ENCODE measurements at places on chromosomes 2 and 18.
A peak's percentile ranks its signal among the peaks of the same experiment; 100 is the strongest.

GRCh38 chr18:1104181-1104881 lies 199.7 kb downstream of the ADCYAP1 start:
- no peak for DNase-seq

DNA sequence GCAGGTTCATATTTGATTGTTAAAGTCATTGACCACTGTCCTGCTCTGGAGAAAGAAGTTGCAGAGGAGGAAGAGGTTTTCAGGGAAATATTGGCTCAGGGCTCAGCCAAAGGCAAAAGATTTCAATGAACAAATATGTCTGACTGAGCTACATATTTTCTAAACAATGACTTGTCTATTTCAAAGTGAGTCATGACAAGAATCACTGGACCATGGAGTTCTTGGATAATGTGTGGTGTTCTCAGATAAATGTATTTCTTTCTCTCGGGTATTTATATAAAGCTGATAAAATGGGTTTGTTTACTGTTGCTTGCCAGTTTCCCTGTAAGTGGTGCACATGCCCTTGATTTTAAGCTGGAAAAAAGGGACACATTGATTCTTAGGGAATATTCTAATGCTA lies 34.3 kb upstream of the RMP24 start:
- no peak for DNase-seq

DNA sequence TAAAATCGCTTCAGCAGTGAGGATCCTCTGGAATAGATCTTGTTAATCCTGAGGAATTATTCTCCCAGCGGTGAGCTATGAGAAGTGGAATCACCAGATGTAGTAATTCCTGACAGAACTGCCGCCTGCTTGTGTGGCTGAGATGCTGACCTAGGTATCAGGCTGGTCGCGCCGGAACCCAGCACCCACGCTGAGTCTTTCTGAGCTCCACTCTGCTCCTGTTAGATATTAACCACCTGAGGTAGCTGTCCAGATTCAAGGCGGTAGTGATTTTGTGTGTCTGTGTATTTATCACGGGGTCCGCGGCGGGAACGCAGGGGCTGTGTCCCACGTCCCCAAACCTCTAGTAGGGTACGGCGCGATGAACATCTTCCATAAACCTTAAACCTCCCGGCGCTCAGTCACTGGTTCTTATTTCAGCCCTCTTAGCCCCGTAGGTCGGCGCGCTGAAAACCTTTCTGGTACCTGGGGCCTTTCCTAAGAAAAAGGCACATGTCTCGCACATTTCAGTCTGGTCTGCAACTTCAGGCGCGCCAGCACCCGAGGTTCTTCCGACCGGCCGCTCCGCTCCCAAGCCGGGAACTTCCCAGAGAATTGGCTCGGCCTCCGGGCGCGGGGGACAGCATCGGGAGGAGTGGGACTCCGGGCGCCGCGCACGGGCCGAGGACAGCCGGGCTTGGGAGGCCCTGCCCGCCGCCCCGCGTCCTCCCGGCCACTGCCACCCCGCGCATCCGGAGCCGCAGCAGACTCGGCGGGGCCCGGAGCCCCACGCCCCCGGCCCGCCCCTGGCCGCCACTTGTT lies 542 bp upstream of the CNNM3 start:
- DNase-seq = no peak

- DNase-seq = no peak
These were observed 38.0 kb downstream of the PTGR3 start for GRCh38 chr18:75170916-75171315.

DNA sequence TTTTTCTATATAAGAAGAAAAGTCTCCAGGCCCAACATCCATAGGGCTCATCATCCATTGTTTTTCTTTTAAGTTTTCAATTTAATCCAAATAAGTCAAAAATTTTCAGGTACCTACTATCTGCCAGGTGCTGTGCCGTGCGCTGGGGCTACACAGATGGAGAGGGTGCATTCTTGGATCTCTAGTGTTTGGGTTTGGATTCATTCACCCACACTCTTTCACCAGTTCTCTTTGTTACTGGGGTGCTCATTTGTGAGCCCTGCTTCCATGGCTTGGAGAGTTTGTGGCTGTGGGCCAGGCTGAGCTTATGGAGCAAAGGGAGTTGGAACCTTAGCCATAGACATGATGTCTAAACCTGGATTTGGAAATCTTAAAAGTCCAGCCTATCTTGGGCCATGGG lies 51.0 kb downstream of the CDK15 start:
- DNase-seq = no peak

GRCh38 chr2:169977530-169977929 lies 150.3 kb downstream of the UBR3 start:
- DNase-seq = no peak

DNA sequence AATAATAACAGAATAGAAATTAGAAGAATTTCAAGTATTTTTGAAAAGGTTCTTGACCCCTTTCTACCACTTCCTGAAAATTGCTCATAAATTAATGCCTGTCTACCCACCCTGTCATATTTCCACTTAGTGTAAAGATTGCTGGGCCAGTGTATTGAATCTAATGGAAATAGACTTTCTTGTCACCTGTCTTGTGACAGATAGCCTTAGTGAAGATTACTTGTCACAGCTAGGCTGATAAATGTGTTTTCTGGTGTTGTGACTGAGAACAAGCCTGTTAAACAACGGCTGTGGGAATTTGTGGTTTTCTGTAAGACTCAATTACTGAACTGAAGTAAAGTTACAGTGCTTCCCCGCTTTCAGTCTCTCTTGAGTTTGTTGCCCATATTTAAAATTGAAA lies 37.0 kb downstream of the PIK3C3 start:
- no peak for DNase-seq

DNA sequence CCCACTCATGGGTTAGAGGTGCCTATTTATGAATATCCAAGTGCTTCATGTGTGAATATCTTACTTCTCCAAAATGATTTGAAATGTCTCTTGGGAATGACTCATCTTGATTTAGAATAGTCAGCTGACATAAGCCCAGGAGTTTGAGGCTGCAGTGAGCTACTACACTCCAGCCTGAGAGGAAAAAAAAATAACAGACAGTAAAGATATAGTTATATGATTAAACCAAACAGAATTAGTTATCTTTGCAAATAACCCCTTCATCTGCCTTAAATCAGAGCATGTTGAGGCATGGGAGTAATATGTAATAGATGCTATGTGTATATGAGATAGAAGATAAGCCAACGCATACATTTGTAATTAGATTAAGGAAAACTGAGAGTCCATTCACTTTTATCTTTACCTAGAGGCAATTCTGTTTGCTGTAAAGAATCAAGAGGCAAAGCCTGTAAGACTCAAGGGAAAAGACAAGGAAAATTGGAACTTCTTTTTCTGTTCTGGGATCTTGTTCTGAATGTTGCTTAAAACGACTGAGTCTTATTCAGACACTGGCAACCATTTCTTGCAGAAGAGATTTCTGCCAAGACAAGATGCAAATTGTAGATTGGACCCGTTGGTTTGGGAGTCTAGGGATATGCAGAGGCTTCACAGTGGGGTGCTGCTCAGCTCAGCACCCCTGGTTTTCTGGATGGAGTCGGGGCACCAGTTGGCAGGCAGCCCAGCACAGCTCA lies 104.4 kb downstream of the LIPG start:
- no peak for DNase-seq

DNA sequence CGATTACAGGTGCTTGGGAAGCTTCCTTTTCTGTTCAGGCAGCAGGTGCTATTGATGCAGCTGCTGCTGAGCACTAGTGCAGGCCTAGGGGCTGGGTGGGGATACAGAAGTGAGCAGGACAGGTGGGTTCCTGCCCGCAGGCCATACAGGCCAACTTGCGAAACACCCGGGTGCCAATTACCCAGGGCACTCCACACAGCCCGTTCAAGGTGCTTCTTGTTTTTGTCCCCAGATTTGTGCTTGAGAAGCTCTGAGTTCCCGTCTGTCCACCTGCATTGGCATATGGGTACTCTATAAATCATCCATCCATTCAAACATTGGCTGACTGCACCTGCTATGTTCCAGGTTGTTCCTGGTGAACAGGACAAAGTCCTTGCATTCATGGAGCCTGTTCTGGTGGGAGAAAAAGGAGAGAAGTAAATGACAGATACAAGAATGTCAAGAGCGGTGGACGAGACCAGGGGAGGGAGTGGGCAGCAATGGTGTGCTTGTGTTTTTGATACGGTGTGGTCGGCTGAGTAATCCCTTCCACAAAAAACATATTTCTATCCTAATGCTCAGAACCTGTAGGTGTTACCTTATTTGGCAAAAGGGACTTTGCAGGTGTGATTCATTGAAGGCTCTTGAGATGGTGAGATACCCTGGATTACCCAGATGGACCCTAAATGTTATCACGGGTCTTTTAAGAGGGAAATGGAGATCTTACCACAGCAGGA lies 31.4 kb downstream of the SH3BP4 start:
- no peak for DNase-seq

- no peak for DNase-seq
These were observed 34.3 kb upstream of the GPD2 start for GRCh38 chr2:156401861-156402260.

GRCh38 chr18:2199060-2199459 lies 372.2 kb downstream of the METTL4 start:
- DNase-seq = no peak

GRCh38 chr2:169363560-169364150 lies 1.3 kb upstream of the LRP2 start:
- no peak for DNase-seq

DNA sequence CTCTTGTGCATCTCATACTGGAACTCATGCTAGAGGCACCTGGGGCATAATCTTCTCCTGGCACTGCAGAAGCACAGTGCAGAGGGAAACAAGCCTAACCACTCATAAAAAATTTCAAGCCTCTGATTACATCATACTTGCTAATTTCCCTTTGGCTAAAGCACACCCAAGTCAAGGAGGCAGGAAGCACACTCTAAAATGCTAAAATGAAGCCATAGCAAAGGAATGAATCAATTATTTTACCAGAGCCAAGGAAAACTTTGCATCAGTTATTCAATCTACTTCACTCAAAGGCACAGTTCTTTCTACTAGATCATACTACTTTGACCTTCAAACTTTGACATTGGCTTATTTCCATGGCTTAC lies 79.6 kb upstream of the SPOPL start:
- DNase-seq = no peak

DNA sequence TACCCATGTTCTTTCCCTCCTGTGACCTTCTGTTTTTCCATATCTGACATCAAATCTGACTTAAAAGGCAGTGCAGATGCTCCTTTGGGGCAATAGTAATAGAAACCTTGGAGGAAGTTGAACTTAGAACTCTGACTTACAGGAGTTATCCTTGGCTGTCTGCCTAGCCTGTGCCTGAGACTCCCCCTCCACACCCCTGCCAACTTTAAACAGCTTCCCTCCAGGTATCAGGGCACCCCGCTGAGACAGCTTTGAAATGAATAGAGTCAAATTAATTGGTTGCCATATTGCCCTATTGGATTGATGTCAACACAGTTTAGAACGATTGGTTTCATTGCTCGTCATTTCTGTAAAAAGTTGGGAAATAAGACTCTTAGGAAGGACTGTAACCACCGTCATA lies 322.0 kb downstream of the PRKCE start:
- no peak for DNase-seq

DNA sequence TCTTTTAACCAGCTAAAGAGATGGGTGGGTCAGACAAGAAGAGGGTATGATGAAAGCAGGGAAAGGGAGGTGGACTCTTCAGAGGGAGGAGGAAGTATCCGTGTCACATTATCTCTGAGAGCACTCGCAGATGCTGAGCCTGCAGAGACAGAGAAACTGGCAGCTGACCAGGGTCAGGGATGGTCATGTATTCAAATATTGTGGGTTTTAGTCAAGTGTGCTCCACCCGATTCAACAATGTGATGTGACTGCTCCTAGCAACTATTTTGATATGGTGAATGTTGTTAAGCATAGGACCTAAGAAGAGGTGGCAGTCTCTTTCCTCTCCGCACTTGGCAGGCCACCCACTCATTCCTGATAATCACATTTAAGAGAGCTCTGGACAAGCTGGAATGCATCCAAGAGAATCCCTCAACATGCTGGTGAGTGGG lies 1.3 kb upstream of the CLIP4 start:
- DNase-seq = no peak

DNA sequence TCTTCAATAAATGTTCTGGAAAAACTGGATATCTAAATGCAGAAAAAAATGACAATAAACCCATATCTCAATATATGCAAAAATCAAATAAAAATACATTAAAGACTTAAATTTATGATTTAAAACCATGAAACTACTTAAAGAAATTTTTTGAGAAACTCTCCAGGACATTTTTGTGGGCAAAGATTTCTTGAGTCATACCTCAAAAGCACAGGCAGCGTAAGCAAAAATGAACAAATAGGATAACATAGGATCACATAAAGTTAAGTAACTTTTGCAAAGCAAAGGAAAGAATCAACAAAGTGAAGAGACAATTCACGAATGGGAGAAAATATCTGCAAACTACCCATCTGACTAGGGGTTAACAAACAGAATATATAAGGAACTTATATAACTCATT lies 1545.5 kb downstream of the SUCLG1 start:
- DNase-seq = no peak

GRCh38 chr2:64646007-64646880 lies 7.5 kb downstream of the SERTAD2 start:
- peak; percentile 63 for DNase-seq

- no peak for DNase-seq
These were observed 887 bp upstream of the ZNF396 start for GRCh38 chr18:35377875-35378573.

- no peak for DNase-seq
These were observed 41.8 kb downstream of the LRP2 start for GRCh38 chr2:169320561-169320960.

GRCh38 chr2:50225021-50225928 lies 806.7 kb downstream of the NRXN1 start:
- DNase-seq = no peak

- no peak for DNase-seq
These were observed 287.6 kb downstream of the CAMKMT start for GRCh38 chr2:44649381-44649780.

DNA sequence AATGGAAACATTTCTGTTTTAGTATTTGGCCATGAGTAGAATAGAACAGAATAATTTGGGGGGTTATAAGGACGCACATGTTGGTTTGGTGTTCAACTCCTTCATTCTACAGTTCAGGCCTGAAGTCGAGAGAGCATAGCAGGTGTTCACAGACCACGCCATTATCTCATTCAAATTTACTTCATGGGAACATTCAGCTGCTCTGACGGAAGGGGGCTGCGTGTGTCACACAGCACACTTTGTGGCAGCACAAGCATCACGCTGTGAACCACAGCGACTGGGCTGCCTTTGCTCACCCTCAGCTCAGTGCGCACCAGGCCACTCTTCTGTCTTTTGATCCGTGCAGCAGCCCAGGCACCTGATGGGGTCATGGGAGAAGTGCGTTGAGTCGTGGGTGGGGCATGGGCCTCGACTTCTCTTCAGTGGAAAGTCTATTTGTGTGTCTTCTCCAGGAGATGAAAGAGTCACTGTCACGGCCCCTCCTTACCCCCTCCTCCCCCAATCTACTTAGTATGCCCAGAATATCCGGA lies 348.6 kb upstream of the SALL3 start:
- no peak for DNase-seq

GRCh38 chr2:82539280-82539621 lies 1919.8 kb downstream of the SUCLG1 start:
- DNase-seq = no peak

DNA sequence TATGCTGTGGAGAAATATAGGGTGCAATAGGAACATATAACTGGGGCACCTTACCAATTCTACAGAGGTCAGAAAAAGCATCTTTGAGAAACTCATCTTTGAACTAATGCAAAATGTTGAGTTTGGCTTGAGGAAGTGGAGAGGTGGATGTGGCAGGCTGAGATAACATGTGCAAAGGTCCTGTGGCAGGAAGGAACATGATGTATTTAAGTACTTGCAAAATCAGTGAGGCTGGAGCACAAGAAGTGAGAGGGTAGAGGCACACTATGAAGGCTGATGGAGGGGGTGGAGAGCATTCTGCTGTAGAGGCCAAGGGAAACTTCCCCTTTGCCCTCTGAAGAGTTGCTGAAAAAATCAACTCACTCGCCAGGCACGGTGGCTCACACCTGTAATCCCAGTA lies 14.7 kb upstream of the RAB1A start:
- no peak for DNase-seq
